ENCODE measurements at places on chromosomes 12 and 14.

DNA sequence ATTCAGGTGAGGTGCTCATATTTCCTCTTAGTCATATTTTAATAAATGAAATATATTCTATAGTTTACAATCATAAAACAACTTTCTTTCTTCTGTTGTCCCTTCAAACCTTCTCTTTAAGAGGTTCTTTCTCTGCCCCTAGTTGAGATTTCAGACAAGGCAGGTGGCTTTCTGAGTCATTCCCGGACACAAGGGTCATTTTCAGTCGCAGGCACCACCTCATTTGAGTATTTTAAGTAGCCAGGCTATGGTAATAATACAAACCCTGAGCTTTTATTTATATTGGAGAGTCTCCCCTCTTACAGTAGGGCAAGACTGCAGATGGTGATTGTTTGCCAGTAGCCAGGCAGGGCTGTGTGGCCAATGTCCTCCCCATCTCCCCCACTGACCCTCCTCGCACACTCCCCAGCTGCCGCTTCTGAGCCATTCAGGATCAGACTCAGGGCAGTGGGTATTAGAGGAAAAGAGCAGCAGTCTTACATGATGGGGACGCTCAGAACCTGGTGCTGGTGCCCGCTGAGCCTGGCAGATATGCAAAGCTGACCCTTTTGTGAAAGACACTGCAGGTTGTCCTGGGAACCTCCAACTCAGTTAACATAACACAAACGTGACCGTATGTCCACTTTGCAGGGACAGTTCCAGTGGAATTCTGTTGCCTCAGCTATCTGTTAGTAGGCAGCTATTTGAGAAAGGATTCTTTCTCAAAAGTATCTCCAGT is 101.1 kb upstream of the BCL2L14 start:
- DNase-seq = no peak

DNA sequence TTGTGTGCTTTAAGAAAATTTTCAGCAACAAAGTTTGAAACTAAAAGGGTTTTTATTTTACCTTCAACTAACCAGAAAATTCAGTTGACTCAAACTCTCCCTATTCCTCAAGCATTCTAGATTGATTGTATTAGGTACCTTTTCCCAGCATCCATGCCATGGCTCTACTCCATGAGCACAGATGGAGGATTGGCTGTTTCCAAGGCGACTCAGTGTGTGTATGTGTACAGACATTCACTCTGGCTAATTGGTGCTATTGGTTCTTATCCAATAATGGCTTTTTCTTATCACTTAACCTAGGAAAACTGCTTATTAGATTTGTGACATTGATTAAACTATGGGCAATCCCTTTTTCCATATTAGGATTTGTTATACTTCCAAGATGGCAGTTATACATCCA is 202.6 kb downstream of the ANO6 start:
- DNase-seq = no peak

- DNase-seq = no peak
Measured at GRCh38 chr12:70853326-70853725, 67.2 kb downstream of the PTPRR start.

GRCh38 chr12:65603438-65604351 is 220.6 kb upstream of the HMGA2 start:
- DNase-seq = peak; percentile 17

GRCh38 chr12:62749586-62749985 is 185.4 kb downstream of the PPM1H start:
- no peak for DNase-seq

- no peak for DNase-seq
Measured at GRCh38 chr12:45131506-45131905, 80.6 kb upstream of the DBX2 start.

- no peak for DNase-seq
Measured at GRCh38 chr14:100144645-100144995, 14.8 kb downstream of the DEGS2 start.

DNA sequence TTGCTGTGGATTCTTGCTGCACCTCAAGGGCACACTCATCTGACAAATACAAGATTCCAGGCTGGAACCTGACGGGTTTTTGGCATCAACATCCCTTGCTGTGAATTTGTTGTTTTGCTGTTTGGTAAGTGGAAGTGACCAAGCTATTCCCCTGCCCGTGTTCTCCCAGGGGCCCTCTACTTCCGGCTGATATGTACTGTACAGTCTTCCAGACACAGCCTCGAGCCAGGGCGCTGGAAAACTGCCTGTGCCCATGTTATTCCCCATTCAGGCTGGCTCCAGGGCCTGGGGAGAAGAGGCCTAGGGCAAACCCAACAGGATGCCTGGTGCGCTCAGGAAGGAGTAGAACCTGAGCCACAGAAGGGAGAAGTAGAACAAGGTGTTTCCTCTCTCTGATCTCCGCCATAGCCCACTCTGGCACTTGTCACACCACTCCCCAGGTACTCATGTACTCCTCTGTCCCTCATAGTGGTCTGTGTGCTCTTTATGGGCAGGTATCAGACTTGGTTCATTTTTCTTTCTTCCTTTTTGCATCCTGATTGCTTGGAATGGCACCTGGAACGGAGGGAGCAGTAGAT is 67.8 kb upstream of the LTA4H start:
- DNase-seq = peak; percentile 38

GRCh38 chr14:103696070-103696402 is 19.2 kb downstream of the XRCC3 start:
- DNase-seq = no peak

- no peak for DNase-seq
Measured at GRCh38 chr12:47867495-47867941, 37.3 kb downstream of the VDR start.

Measured in uterus (tissue), 4 donors.